Peyer's patch (tissue), 4 donors: ENCODE measurements at places on chromosomes 7 and 10.

GRCh38 chr7:100621554-100621953 lies 9.2 kb downstream of the MOSPD3 start:
- DNase-seq, result no peak

- no peak for DNase-seq
These were observed 62.0 kb upstream of the ST8SIA6 start for GRCh38 chr10:17516376-17516775.

GRCh38 chr10:38147686-38148085 lies 53.5 kb downstream of the ZNF37A start:
- DNase-seq, result no peak

- no peak for DNase-seq
These were observed 150.9 kb downstream of the PRKAG2 start for GRCh38 chr7:151725844-151726651.

DNA sequence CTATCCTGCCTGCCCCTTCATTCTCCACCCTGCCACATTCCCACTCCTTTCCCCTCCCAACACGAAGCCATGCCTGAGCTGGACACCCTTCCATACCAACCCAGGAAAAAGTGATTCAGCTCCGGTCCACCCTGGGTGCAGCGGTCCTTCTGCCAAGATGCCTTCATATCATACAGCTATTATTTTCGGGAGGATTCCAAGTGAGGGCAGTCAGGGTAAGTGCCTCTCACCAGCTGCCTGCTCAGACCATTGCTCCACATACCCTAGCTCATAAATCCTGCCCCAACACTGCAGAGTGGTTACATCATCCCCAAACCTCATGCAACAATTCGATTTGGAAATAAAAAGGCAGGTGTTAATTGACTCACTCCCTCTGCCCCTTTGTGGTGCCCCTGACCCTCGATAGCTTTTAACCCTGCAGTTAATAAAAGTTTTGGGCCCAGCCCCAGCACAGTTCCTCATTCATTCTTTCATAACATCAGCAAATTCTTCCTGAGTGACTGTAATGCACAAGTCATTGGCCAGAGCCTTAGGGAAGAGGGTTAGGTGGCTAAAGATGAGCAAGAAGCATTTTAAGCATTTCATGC lies 42.6 kb downstream of the ZNF503 start:
- DNase-seq, result no peak

DNA sequence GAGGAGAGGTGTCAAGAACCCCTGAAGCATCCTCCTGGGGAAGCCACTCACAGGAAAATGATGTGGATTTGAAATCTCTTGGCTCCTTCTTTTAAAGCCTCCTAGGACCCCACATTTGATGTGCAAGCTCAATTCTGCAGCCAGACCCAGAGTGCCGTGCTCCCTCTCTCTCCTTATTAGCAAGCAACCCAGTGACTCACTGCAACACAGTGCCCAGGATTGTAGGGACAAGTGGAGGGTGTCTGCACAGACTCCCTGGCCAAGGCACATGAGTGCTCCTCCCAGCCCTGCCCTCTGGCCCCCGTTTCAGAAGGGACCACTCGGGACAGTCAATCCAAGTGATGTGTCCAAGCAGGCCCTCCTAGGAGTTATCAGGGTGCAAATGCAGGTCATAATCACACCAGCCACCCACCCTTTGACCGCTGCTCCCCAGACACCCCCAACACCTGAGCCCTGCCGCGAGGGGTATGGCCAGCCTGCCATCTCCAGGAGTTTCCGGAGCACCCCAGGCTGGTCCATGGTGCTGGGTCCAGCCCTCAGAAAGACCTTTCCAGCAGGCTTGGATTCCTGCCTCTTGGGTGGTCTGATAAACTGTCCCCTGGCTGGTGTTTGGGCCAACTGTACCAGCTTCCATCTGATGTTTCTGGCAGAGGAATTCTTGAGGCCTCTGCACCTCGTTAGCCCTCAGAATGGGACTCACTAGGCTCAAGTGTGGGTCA lies 54.5 kb upstream of the CXCL12 start:
- no peak for DNase-seq

DNA sequence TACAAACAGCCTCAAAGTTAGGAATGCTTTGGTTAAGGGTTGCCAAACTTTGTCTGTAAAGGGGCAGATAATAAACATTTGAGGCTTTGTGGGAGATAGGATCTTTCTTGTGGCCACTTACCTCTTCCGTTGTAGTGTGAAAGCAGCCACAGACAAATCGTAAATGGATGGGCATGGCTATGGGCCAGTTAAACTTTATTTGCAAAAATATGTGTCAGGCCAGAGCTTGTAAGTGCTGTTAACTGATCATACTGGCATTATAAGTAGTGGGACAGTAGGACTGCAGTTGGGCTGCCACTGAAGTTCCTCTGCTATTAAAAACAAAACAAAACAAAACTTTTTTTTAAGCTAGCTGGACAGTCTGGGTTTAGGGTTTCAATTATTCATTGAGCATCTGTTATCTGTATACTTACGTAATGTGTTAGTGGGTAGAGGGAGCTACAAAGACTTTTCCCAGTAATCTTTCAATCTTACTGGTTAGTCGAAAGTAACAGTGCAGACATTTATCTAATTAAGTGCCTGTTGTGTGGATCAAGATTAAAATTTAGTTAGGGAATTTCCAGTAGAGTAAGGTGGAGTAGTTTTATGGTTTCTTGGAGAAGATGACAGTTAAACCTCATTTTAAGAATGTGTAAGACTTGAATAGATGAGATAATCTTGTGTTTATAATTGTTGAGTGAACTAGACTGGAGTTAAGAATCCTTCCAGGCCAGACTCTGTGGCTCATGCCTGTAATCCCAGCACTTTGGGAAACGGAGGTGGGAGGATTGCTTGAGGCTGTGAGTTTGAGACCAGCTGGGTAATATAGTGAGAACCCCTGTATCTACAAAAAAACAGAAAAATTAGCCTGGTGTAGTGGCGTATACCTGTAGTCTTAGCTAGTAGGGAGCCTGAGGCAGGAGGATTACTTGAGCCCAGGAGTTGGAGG lies 100.1 kb downstream of the BTRC start:
- no peak for DNase-seq

GRCh38 chr7:155811560-155811894 lies 736 bp downstream of the SHH start:
- no peak for DNase-seq

DNA sequence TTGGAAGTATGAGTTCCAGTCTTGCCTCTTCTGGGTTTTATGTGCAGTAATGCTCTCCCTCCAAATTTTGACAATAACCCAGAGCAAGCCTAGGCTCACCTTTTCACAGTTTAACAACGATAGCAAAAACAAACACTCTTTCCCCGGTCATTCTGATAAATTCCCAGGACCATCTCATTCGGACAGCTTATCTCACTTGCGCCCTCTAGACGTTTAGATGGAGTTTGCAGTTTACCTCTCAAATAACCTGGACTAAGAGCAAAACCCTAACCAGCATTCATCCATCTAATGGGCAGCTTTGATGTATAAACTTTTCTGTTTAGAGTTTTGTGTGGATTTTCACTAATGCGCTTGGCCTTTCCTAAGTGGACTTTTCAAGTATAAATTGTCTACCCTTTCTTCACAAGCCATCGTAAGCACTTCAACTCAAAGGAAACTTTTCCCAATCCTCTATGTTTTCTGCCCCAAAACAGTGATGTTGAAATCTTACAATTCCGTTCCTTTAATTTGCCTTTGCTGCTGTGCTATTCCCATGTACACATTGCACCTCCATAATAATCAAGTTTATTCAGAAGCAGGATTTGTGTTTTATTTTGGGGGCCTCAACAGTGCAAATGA lies 114.9 kb downstream of the HDAC9 start:
- no peak for DNase-seq

GRCh38 chr10:18463673-18464211 lies 187.6 kb downstream of the NSUN6 start:
- no peak for DNase-seq

DNA sequence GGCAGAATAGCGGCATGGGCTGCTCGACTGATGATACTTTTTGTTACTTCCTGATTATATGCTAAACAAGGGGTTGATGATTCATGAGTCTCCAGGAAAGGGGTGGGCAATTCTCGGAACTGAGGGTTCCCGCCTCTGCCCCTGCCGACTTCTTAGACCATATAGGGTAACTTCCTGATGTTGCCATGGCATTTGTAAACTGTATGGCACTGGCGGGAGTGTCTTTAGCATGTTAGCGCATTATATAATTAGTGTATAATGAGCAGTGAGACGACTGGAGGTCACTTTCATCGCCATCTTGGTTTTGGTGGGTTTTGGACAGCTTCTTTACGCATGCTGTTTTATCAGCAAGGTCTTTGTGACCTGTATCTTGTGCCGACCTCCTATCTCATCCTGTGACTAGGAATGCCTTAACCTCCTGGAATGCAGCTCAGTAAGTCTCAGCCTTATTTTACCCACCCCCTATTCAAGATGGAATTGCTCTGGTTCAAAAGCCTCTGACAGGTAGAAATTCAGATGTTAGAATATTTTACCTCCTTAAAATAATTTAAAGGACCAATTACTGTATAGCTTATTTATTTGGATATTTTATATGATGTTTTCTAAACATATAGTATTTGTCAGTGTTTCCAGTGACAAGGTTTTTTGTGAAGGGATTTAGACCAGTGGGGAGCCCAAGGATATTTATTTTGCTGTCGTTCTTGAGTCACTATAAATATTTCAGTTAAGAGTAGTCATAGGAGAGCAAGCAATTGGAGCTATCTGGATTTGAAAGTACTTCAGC lies 90.1 kb upstream of the PIK3CG start:
- no peak for DNase-seq

DNA sequence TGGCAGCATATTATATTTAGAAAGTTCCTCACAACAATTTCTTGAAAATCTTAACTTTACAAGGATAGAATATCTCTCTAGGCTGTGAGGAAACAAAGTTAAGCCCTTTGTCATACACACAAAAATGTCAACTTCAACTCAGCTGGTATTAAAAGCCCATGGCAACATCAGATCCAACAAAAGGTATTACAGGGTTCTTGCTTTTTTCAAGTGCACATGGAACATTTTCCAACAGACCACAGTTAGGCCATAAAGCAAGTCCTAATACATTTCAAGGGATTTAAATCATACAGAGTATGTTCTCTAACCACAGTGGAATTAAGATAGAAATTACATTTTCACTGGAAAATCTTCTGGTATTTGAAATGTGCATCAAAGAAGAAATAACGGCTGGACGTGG lies 71.9 kb upstream of the OIT3 start:
- DNase-seq, result no peak

DNA sequence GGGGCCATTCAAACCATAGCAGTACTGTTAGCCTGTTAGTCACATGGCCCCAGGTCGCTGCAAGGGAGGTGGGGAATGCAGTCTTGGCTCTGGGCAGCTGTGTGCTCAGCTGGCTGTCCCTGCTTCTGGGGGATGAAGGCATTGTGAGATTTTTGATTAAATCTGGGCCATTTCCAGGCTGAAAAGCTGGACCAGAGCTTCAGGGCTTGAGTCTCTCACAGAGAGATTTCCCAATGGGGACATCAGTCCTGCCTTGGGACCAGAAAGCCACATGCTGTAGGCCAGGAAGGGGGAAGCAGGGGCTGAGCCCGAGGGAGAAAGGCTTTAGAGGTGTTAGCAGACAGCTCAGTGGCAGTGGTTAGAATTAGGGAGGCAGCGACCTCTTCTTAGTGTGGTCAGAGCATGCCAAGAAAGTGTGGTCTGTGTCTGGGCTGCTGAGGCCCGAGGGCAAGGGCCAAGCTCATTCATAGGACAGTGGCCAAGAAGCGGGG lies 33.6 kb downstream of the PALD1 start:
- no peak for DNase-seq
